ENCODE measurements at places on chromosomes 5 and 9.

DNA sequence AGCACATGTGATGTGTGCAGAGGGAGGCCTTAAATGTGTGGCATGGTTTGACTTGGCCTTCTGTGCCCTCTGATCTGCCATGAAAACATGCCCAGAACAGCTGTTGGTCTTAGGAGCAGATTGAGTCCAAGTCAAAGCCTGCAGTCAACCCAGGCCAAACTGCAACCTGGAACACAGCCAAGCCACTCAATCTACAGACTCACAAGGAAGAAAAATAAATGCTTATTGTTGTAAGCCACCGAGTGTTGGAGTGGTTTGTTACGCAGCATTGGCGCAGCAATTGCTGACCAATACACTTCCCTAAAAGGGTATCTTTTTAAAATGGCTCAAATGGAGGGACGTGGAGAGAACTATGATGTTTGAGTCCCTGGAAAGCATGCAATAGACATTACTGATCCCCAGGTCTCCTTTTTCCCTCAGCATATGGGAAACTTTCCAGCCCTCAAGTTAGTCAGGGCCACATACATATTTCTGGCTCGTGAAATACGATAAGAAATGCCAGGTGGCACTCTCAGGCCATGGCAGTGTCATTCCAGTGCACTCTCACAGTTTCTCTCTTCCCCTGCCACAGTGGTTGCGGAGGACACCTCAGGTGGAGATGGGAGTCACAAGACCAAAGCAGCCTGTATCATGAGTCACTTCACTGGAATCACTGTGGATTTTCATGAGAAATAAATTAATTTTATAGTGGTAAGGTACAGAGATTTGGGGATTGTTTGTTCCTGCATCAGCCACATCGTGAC lies 168.0 kb upstream of the ZNF618 start:
- DNase-seq = no peak

DNA sequence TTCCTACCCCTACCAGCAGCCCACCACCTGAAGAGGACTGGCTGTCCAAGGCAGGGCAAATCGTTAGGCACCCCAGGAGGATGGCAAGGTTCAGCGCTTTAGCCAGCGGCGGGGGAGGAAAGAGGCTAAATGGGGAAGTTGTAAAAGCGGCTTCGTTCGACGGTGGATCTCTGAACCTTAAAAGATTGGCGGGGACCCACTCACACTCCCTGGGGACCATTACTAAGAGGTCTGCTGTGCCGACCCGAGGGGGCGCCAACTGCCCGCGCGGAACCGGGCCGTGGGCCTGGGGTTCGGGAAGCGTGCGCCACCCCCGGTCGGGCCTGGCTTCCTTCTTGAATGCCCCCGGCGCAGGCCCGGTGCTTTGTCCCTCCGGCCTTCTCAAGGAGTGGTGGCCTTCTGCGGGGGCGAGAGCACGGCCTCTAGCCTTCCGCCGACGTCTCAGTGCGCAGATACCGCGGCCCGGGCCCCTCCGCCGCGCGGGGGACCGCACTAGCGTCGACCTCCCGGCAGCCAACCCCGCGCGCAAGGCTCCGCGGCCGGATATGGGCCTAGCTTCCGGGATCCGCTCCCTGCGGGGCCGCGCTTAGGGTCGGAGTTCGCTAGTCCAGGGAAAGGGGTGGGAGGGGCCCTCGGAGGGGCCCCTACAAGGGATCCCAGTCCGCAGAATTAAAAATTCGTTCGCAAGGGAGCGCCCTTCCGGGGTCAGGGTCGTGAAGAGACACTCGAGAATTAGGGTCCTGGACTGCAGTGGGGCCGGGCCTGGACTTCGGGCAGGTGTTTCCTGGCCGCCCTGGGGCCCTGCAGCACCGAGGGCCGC lies 10.5 kb downstream of the NR2F1-AS1 start:
- no peak for DNase-seq

DNA sequence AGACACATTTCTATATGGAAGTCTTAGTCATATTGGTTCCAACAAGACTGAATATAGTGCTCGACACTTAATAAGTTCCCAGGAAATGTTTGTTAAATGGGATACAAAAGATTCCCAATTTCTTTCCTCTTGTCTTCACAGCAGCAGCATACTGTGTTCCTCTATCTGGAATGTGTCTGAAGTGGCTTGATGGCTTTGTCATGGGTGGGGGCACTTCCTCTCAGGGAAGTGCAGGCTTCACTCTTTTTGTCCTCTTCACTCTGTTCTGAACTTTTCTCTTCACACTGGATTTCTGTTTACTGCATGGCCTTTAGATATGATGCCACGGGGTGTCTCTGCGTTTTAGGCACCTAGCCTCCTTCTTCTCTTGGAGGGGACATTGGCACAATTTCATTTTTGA lies 127.7 kb upstream of the C9orf72 start:
- DNase-seq = no peak

- DNase-seq = no peak
Observed at GRCh38 chr9:109710830-109711229, 69.2 kb upstream of the PALM2AKAP2 start.

DNA sequence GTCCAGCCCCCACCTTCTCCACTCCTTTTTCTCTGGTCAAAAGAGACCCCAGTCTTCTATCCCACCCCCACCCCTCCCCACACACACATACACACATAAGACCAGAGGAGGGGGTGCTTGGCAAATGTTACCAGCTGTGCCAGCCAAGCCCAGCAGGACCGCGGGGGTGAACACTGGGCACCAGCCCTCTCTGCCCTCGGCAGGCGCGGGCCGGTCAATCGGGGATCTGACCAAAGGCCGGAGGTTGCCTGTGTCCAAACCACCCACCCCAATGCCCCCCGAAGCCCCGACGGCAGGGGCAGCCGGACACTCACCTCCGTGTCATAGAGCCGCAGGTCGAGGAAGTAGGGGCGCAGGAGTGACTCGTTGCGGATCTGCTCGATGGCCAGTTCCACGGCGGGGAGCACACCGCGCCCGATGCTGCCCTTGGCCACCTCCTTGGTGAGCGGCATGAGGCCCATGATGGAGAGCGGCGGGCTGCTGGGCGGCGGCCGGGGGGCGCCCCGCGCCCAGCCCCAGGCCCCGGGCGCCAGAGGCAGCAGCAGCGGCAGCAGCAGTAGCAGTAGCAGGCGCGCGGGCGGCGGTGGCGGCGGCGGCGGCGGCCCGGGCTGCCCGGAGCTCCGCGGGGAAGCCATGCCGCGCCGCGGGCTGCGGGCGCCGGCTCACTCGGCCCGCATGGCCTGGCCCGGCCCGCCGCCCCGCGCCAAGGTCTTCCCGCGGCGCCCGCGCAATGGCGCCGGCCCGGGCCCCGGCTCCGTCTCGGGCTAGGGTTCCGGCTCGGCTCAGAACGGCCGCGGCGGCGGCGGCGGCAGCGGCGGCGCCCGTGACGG lies 417 bp downstream of the GABBR2 start:
- no peak for DNase-seq

DNA sequence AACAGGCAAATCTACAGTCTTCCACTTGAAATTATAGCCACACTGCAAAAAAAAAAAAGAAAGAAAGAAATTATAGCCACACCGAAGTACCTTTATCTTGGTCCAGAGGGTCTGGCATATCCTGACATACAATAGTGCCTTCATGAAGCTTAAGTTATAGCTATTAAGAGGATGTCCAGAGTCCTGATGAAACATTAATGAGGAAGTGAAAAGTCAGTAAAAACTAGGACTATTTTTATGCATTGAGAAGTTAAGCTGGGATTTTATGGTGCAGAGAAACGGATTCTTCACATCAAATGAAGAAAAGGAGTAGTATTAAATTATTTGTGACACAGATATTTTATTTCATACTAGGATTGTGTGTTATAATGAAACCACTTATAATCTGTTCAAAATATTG lies 123.9 kb downstream of the SV2C start:
- DNase-seq = no peak

DNA sequence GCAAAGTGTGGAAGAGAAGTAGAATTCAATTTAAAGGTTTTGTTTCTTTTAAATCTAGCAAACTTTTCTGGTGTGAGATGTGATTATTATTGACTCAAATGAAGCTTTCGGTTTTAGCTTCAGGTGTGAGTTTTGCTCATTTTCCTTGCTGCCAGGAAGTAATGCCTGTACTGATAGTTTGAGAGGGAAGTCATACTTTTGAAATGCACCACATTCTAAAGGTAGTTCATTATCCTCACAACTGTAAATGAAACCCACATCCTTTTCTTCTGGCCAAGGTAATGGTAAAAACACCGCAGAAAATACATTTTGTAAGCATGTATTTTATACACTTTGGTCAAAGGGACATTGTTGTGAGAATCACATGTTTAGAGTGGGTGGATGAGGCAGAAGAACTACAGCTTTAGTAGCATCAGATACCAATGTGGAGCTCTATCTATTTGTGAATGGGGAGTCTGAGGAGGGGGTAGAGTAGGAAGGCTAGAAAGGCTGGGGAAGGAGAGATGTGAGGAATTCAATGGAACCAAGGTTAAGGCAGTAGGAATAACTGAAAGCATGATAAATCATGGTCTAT lies 167.0 kb upstream of the CDKN2B start:
- peak; percentile 17 for DNase-seq

DNA sequence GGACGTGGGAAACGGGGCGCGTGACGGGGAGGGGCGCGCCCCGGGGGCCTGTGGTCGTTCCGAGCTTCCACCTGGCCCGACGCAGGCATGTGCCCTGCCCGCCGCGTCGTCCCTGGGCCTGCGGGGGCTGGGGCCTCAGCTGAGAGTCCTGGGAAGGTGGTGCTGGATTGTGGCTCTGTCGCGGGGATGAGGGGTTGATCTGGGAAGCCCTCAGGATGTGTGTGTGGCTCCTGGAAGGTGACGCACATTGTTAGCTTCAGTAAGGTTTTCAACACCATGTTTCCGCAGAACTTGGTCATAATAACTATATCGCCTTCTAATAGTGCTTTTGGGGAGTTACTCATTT lies 589.1 kb downstream of the MTRR start:
- peak; percentile 2 for DNase-seq

DNA sequence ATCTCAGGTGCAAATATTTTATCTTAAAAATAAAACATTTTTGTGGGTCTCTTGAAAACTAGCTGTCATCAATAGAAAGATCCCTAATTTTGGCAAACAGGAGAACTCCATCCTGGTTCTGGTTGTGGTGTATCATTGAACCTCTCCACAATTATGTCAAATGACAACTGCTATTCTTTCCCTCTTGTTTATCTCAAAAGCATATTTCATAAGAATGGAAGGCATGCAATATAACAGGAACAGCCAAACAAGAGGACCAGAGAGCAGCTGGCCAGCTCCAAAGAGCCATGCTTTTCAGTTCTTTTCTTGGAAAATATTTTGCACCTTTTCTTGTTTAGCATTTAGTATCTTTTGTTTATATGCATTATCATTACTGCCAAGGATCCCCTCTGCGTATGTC lies 125.4 kb downstream of the ADAMTS6 start:
- DNase-seq = no peak

- no peak for DNase-seq
Observed at GRCh38 chr9:69452110-69452782, 127.2 kb downstream of the ENTREP1 start.

- DNase-seq = no peak
Observed at GRCh38 chr5:67115246-67115645, 81.4 kb downstream of the CD180 start.

- DNase-seq = no peak
Observed at GRCh38 chr5:24208686-24209106, 436.1 kb downstream of the CDH10 start.

GRCh38 chr9:70566751-70567150 lies 152.3 kb upstream of the KLF9 start:
- no peak for DNase-seq

- DNase-seq = no peak
Observed at GRCh38 chr5:171450423-171451331, 31.2 kb downstream of the FGF18 start.

DNA sequence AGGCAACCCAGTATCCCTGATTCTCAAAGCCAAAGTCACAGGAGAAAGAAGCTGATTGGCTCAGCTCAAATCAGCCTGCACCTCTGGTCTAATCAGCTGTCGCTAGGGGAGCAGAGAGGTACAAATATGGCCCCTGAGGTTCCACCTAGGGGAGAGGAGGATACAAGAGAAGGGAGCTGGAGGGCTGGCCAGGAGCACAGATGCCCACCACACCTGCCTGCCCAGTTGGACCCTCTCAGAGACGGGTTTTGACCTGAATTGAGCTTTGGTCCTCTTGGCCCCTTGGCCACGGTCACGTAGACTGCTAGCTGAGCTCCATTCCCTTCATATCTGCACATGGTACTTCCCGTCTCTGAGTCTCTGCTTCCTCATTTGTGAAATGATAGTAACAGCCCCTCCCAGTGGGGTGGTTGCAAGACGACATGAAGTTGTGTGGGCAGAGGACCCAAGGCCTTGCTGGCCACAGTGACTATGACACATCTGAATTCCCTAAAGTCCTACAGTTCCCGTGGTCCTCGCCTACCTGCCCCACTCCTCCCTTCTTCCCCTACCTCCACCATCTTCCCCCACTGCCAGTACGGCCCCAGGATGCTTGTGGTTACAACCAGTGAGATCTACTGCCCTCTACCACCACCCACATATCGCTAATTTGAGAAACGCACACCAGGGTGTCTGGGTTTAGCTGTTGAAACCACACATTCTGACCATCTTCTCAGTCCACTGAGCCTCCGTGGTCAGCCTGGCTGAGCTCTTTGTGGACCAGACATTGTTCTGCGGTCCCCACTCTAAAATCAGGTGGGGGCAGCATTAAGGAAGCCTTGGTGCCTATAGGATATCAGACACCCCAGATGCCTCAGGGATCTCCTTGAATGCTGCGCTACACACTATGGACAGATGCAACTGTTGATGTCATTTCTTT lies 60.3 kb upstream of the NEK6 start:
- DNase-seq = peak; percentile 20

DNA sequence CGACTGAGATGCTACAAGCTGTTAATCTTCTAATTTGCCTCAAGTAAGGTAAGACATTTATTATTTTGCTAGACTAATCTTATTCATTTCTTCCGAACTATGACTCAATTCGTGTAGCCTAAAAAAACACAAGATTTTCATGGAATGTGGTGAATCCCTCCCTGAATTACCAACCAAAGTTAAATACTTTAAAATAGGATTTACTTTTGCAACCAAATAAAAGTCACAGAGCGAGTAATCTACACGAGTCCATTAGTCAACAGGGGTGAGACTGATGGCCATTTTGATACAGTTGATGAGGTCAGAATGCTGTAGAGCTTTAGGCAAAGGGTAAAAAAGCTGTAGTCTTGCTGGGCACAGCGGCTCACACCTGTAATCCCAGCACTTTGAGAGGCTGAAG lies 13.1 kb upstream of the BNC2 start:
- no peak for DNase-seq

GRCh38 chr9:114371973-114372917 lies 15.5 kb downstream of the AKNA start:
- DNase-seq = peak; percentile 61

DNA sequence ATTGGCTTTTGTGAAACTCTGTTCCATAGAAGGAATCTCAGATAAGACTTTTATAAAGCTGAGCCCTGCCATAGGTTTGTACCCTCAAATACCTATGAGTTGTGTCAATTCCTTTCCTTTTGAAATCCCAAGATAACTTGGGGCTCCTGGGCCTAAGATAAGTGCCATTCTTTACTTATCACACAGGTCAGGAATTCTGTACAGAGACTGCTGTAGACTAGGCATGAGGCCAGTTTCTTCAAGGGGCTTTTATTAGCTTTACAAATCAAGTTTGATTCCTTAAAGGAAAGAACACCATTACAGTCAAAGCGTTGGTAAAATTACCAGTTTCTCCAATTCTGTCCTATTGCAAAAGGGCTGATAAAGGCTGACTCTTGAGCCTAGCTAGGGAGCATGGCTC lies 39.2 kb downstream of the SHC3 start:
- no peak for DNase-seq
